ENCODE measurements at places on chromosomes 5 and 9.
A peak's percentile ranks its signal among the peaks of the same experiment; 100 is the strongest.

GRCh38 chr5:113682497-113683136 is 169.1 kb downstream of the YTHDC2 start:
- DNase-seq: no peak

DNA sequence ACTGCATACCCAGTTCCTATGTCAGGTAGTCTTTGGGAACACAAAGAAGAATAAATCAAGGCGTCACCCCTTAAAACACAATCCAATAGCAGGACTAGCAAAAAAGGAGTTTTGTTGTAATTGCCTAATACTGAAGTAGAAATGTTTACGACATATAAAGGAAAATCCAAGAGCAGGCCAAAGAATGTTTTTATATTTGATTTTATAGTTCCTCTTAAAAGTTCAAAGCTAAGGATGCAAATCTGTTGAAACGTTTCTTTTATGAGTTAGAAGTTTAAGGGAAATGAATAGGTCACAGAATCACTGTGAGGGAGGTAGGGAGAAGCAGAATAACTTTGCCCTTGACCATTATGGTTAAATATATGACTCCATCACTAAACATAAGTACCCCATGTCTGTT is 136.1 kb downstream of the PAM start:
- DNase-seq: no peak

DNA sequence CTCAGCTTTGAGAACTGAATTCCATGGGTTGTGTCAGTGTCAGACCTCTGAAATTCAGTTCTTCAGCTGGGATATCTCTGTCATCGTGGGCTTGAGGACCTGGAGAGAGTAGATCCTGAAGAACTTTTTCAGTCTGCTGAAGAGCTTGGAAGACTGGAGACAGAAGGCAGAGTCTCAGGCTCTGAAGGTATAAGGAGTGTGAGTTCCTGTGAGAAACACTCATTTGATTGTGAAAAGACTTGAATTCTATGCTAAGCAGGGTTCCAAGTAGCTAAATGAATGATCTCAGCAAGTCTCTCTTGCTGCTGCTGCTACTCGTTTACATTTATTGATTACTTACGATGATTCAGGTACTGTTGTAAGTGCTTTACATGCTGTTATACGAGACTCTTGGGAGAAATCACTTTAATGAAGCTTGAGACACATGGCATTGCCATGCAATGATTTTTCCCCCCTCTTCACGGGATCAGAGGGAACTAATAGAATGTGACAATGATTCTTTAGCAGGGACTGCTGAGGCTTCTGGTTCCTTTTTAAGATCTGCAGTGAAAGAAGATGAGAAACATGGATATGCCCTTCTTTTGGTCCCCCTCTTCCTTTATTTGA is 63.8 kb downstream of the PTTG1 start:
- no peak for DNase-seq

DNA sequence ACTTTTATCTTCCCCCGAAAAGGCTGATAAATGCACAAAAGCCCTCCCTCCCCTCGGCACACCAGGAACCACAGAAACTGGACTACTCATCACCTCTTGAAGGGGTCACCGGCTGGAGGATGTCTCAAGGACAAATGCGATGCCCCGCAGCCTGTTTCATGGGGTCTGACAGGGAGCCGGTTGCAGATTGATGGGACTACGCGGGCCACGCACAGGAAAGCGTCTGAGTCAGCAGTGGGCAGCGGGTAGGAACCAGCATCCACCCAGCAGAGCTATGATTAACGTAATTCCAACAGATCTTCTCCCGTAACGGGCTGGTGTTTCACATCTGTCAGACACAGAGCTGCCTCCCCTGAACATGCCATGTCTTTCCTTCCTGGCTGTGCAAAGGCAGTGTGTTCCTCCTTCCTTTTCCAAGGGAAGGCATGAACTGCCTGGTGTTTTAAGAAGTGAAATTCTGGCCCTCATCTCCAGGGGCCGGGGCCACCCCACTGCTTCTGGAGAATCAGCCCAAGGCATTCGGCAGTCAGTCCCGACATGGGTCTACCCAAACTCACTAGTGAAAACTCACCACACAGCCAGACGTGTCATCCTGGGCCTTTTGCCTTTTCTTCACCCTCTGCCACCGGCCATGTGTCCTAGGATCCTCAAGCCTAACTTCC is 144.4 kb upstream of the PHYKPL start:
- DNase-seq: no peak

DNA sequence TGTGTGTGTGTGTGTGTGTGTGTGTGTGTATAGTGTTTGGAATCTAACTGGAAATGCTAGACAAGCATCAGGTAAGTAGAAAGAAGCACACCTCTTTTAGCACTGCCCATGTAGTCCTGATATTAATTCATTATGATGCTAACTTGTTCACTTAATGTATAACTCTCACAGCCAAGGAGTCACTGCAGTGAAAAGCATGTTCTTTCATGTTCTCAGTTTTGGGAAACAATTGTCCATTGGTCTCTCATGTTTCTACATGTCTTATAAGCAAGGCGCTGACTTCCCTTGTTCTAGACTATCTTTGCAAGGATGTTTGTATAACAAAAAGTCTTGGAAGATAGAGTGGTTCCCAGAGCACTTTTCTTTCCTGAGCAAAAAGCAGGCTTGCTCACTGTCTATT is 148.8 kb upstream of the TNPO1 start:
- no peak for DNase-seq

DNA sequence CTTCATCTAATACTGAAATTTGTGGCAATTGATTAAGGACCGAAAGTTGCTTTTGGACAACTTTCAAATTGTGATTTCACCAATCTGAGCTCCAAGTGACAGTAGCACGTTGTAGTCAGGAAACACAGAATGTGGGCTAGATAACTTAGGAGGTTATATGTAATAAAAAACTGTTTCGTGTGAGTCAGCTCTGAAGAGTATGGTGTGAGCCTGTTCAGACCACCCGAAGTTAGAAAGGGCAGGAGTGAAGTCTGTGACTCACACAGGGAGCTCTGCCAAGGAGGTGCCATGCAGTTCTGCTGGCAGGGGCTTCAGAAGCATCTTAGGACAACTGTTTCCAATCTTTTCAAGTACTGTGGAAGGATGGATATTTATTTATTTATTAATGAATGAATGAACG is 16.4 kb upstream of the ZBTB34 start:
- no peak for DNase-seq

DNA sequence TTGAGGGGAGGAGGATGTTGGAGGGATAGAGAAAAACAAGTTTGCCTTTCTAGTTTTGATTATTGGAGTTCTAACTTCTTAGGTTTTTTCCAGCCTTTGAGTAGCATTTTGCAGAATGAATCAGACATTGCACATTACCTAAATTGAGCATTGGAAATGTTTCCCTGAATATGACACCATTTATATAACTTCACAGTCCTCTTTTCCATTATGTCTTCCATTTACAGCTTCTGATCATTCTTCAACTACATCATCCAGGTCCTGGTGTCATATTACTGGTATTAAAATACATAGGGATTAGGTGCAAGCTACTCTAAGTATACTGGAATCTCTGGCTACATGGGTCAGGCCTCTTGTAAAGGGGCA is 286.1 kb downstream of the ARHGAP26 start:
- DNase-seq: no peak

- no peak for DNase-seq
Observed at GRCh38 chr5:176415240-176415951, 943 bp downstream of the CLTB start.

DNA sequence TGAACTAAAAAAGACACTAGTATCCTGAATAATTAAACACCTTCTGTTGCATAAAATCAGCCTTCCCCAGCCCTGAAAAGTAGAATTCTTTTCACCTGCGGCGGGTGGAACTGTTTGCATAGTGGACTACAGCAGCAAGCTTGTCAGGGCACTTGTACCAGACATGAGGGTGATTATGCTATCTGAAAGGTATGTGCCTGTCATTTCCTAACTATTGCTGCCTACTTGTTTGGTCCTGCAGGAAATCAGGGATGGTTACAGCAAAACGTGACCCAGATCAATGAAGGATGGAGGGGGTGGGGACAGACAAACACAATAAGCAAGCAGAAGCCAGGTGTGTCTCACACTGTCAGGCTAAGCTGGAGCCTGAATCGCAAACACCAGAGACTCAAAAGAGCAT is 385.6 kb downstream of the MLLT3 start:
- DNase-seq: no peak

DNA sequence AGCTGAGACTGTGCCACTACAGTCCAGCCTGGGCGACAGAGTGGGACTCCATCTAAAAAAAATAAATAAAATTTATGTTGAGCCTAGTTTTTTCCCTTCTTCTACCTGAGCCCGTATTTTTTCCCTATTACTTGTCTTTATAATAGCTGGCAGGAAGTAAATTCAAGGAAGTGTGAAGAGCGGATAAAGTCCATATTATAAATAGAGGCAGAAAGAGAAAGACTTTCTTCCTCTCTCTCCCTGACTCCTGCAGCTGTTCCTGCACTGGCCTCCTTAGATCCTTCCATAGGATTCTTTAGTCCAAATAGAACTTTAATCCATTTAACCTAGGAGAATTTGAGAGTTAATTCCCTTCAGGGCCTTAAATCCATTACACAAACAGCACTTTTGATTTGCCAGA is 10.3 kb upstream of the ERBIN start:
- no peak for DNase-seq

GRCh38 chr5:135565725-135566421 is 12.9 kb downstream of the CXCL14 start:
- peak; percentile 38 for DNase-seq

DNA sequence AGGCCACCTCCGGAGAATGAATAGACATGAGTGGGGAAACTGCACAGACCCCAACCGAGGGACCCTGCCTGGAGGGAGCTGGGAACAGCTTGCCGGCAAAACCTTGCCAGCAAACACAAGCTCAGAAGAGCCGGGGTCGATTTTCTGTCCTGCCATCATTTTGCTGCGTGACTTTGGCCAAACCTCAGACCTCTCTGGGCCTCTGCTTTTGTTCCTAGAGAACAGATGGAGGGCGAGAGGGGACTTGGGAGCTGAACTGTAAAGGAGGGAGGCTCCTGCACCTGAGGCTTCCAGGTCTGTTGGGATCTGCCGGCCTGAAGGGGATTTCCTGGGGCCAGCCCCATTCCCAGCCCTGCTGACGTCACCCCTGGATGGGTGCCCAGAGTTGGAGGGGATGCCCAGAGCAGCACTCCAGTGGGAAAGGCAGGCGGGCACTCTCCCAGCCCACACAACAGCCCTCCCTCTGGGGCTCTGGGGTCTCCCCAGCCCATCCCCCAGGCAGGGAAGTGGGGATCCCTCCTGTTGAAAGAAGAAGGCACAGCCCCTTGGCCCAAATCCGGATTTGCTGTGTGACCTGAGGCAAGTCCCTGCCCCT is 40.4 kb upstream of the SYNPO start:
- DNase-seq: no peak

GRCh38 chr5:173039188-173039587 is 17.0 kb upstream of the CREBRF start:
- no peak for DNase-seq

DNA sequence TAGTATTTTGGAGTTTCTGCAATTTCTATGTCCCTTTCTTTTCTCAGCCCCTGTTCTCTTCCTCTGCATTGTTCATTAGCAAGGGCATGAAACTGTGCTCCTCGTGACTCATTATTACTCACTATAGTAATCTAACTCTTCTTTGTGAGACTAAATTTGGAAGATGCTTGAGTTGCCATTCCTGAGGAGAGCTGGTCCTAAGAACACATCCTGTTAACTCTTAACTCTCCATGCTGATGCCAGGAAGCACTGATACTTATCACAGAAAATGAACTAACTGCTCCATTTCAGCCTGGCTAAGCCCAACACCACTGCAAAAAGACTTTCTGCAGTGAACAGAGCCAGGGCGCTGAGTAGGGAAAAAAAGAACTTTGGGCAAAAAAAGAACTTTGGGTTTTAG is 10.6 kb upstream of the CSNK1A1 start:
- DNase-seq: no peak

DNA sequence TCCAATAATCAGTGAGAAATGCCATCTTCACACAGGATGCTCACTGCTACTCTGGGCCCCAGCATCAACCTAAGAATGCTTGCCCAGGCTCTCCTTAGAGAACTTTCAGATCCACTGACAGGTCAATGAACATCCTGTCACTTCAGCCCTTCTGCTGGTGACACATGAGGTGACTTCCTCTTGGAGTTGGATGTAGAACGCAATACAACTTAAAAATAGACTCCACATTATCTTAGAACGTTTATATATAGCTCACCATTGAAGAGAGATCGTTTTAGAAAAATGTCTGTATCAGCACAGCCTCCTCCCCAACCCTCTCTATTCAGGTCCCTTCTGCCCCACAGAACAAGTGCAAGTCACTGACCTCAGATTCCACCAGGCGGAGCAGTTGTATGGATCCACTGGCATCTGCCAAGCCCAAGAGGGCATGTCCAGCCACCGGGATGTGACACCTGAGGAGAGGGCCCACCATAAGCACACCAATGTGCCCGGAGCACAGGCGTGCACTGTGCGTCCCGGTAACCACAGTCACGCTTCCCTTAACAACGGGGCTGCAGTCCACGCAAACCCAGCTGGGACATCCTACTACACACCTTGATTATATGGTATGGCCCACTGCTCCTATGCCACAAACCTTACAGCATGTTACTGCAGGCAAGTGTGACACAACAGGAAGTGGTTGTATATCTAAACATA is 2.9 kb downstream of the DPH7 start:
- no peak for DNase-seq

DNA sequence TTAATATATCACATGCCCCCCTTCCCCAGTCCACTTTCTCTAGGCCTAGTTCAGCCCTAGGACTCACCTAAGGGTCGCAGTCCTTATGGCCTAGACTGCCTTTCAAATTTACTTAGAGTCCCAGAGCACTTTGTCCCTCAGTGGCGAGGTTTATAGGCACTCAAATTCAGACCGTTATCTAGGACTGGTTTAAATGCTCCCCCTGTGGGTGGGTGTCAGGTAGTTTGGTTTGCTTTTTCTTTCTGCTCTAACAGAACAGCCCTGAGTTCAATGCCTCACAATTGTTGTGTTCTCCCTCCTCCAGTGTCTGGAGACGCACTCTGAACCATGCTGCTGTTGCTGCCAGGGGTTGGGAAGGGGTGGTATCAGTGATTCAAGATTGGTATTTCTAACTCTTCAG is 317.1 kb downstream of the MAT2B start:
- DNase-seq: no peak

Measured in GOT3 (cell line).